ENCODE measurements at places on chromosomes 16 and 17. TPM values are rescaled to one million over a fixed set of nuclear protein-coding genes. Genes with fewer than 3 reads are reported as not detected.

ARHGDIG gene
- not detected for total RNA-seq

GALK1 gene
- 12.8 TPM for total RNA-seq

ACSM2A gene
- not detected for total RNA-seq

LPO gene
- total RNA-seq, result not detected

BLMH gene
- 23.4 TPM for total RNA-seq

TRIM25 gene
- total RNA-seq, result 63.8 TPM

STX1B gene
- 3.9 TPM for total RNA-seq

EXOC3L1 gene
- total RNA-seq, result not detected

IRF8 gene
- total RNA-seq, result not detected

ASPHD1 gene
- total RNA-seq, result 11.3 TPM

SDR42E2 gene
- total RNA-seq, result not detected

WFIKKN1 gene
- 9.2 TPM for total RNA-seq

PRSS21 gene
- total RNA-seq, result 77.4 TPM
